LoVo (cell line): ENCODE measurements at places on chromosomes 2 and 18.

DNA sequence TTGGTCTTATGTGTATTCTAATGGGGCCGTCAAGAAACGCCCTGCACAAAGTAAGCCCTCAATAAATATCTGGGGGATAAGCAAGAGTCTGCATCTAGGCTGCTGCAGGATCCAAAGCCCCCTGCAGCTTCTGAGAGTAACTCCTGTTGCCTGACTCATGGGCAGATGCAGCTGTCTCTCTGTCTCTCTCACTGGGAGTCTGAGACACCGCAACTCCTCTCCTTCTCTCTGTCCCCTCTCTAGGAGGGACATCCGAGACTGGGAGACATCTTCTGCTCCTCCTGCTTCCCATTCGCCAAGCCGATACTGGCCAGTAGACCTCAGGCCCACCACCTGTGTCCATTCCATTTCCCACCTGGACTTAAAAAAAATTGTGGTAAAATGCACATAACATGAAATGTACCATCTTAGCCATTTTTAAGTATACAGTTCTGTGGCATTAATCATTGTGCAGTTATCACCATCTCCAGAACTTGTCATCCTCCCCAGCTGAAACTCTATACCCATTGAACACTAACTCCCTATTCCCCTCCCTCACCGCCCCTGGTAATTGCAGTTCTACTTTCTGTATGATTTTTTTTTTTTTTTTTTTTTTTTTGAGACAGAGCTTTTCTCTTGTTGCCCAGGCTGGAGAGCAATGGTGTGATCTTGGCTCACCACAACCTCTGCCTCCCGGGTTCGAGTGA is 20.1 kb downstream of the DYSF start:
- DNase-seq, result no peak

- DNase-seq, result no peak
These were observed 132.5 kb upstream of the ID2 start for GRCh38 chr2:8549273-8549922.

GRCh38 chr18:2799369-2799768 is 47.4 kb upstream of the EMILIN2 start:
- no peak for DNase-seq

DNA sequence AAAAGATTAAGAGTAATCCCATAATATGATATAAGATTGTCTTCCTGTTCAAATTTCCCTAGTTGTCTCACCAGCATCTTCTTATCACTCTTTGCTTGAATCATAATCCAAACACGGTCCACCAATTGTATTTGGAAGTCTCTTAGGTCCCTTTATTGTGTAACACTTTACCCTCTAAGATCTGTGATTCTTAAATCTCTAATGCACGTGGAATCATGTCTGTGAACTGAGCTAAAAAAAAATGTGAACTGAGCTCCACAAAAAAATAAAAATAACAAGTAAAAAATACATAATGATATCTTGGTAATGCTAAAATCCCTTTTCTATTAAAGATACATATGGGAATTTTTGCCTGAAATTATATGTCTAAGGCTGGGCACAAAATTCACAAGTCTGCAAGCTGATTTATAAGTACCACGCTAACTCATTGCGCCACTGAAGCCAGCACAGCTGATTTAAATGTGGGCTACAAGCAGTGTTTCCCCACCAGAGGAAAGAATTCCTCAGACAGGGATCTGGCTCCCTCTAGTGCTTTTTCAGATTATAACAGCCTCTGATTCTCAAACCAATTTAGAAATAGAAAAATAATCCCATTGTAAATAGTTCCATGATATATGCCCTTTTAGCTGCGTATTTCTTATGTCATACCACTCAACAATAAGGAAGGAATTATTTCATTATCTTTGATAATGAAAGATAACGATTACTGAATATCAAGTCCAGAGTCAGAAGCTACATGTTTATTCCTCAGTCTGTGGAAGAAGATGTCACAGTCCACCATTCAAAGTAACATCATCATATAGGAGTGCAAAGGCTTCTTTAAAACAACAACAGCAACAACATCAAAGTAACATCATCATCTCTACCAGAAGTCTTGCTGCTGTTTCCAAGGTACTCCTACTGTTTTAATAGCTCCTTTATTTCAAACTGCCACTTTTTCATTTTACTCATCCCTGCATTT is 22.9 kb downstream of the RBM43 start:
- peak; percentile 40 for DNase-seq

GRCh38 chr2:48258481-48259149 is 271.3 kb upstream of the STON1 start:
- no peak for DNase-seq

DNA sequence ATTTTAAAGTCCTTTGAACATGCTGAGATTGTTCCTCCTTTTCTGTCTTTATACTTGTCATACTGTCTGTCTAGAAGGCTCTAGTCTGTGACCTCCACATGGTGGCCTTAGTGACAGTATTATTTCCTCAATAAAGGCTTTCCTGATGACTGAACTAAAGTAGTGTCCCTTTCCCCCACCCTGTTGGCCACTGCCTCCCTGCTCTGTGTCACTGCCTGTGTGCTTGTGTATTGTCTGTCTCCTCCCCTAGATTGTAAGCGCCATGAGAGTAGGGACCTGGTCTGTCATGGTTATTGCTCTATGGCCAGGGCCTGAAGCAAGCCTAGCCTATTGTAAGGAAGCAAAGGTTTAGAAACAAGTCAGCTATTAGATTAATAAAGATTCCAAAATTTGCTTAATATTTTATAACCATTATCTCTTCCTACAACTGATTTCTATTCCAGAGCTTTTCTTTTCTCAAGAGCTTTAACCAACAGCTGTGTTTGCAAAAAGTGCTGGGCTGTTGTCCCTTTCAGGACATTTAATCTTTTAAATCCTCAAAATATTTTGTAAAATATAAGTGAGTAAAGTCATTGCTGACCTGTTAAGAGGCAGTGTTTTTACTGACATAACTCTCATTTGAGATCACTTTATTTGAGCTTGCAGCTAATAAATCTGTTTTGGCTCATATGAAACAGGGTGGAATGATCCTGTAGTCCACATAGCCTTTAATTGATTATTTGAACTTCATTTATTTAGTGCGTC is 35.5 kb downstream of the DIS3L2 start:
- DNase-seq, result no peak

- DNase-seq, result peak; percentile 61
These were observed 264.7 kb downstream of the CYP26B1 start for GRCh38 chr2:71882949-71883472.

DNA sequence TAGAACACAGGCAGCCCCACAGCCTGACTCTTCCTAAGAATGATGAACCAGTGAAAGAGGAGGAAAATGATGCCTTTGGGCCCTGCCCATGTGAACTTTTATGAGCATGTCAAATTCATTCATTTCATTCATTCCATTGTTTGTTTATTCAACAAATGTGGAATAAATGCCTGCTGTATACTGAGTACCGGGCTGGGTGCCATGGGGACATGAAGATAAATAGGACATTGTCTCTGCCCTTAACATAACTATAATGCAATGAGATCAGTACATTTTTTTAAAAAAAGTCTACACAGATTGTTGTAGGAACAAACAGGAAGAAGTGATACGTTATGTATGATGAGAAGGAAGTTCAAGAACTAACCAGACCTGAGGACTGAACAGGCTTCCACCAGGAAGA is 14.7 kb downstream of the MREG start:
- no peak for DNase-seq

GRCh38 chr18:3456686-3457069 is 6.7 kb downstream of the TGIF1 start:
- peak; percentile 59 for DNase-seq

- no peak for DNase-seq
These were observed 45.9 kb downstream of the PNO1 start for GRCh38 chr2:68203587-68203986.

GRCh38 chr18:46893360-46893759 is 23.9 kb downstream of the PIAS2 start:
- DNase-seq, result no peak

DNA sequence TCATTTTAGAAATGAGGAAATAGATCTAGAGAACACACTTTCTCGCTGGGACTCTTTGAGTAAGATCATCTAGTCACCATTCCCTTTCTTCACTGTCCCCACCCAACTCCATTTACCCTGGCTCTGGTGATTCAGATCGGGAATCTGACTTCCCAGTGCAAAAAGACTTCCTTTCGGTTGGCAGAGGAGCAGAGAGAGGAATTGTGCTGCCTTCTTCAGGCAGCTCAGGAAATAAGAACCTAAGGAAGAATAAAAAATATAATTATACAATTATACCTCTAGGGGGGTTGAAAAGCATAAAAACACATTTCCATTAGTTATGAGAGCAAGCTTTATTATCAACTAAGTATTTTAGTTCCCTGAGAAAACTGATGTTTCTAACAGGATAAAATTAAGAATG is 9.3 kb upstream of the MPP4 start:
- DNase-seq, result no peak

GRCh38 chr18:7116792-7117389 is 706 bp downstream of the LAMA1 start:
- DNase-seq, result no peak

DNA sequence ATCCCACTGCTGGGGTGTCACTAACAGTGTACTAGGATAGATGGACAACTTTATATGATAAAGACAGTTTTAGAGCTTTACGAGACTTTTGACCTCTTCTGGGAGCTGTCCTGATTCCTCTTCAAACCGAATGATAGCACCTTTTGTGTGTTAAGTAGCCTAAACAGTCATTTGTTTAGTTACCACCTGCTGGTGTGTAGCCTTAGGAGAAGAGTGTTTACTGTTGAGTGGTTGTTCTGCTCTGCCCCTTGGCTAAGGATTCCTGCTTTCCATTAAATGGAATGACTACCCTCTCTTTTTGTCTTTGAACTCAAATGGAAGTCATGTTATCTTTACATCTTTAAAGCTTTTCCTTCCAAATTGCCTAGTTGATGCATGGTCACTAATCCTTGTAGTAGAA is 28.0 kb upstream of the MGAT5 start:
- no peak for DNase-seq

- no peak for DNase-seq
These were observed 135.9 kb downstream of the VAPA start for GRCh38 chr18:10049747-10050146.

GRCh38 chr18:13051159-13051558 is 60.0 kb downstream of the CEP192 start:
- DNase-seq, result no peak

- no peak for DNase-seq
These were observed 9.5 kb downstream of the ELP2 start for GRCh38 chr18:36139245-36139644.

GRCh38 chr18:21056545-21056944 is 55.1 kb downstream of the ROCK1 start:
- no peak for DNase-seq

GRCh38 chr2:214800180-214800579 is 9.3 kb downstream of the BARD1 start:
- no peak for DNase-seq

DNA sequence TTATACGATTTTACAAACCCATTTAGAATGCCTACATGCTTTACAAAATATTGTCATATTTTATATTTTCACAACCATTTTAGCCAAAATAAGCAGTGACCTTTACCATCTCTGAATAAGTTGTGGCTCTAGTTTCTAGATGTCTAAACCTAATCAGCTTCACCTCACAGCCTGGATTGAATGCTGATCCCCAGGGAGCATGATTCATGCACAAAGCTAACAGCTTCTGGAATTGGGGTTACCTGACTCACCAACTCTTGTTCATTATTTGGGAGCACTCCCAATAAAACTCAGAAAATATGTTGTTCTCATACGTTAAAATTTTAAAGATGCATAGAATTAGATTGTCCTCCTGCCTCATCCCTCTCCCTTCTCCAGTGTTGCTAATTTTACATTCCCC is 611.7 kb upstream of the NETO1 start:
- no peak for DNase-seq

- no peak for DNase-seq
These were observed 14.5 kb downstream of the OLA1 start for GRCh38 chr2:174233771-174234275.

GRCh38 chr2:157856187-157856515 is 20.0 kb downstream of the ACVR1 start:
- no peak for DNase-seq

GRCh38 chr2:20524412-20525040 is 77.7 kb downstream of the RHOB start:
- no peak for DNase-seq

GRCh38 chr18:46155641-46156051 is 51.5 kb downstream of the HAUS1 start:
- peak; percentile 26 for DNase-seq

- no peak for DNase-seq
These were observed 172.9 kb upstream of the MYT1L start for GRCh38 chr2:2503864-2504418.

DNA sequence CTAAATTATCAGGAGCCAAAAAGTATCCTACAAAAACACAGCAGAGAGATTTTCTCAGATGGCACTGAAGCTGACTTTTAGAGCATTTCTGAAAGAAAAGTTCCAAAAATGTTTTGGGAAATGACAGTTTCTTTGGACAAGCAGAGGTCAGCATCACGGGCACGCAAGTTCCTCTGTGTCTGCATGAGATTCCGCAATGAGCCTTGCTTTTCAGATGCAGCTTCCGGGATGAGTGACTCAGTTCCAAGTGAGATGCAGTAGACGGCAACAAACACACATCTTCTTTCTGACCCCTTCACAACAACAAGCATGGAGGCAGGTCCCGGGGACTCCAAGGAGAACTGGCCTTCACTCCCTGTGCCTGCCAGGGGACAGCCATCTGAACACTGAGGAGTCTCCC is 76.6 kb downstream of the EIPR1 start:
- no peak for DNase-seq

- no peak for DNase-seq
These were observed 274.0 kb upstream of the FIGN start for GRCh38 chr2:164009756-164010337.

GRCh38 chr2:37614061-37614738 is 57.2 kb downstream of the CDC42EP3 start:
- DNase-seq, result no peak

- no peak for DNase-seq
These were observed 5.8 kb downstream of the MYO5B start for GRCh38 chr18:50189160-50189559.

DNA sequence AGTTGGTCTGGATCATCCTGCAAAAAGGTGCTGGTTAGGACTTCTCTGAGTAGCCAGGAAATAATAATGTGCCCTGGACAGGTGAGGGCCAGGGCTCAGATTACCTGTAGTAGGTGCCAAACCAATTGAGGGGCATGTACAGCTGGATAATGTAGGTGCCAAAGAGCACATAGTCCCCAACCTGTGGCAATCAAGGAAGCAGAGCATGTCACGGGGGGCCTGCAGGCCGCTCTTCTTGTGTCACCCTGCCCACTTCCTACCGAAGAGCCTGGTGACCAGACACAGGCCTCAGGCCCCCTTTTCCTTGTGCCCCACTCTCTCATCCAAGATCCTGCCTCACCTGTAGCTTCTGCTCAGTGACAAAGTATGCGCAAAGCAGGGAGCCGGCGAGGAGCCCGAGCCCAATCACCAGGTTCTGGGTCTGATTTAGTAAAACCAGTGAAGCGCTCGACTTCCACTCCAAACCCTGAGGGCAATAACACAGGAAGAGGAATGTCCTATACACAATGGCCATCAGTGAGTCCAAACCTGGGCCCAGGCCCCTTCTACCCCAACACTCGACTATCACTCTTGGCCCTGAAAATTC is 5.2 kb downstream of the ABCB6 start:
- DNase-seq, result no peak

GRCh38 chr2:176760439-176760838 is 452.2 kb upstream of the HNRNPA3 start:
- DNase-seq, result no peak
